ENCODE measurements at places on chromosomes 12 and 14.

- no peak for DNase-seq
Measured at GRCh38 chr12:116535241-116535640, 23.9 kb upstream of the MAP1LC3B2 start.

- DNase-seq, result no peak
Measured at GRCh38 chr14:31208546-31209424, 1.2 kb upstream of the HECTD1 start.

- no peak for DNase-seq
Measured at GRCh38 chr14:67199016-67199415, 9.8 kb downstream of the GARIN2 start.

DNA sequence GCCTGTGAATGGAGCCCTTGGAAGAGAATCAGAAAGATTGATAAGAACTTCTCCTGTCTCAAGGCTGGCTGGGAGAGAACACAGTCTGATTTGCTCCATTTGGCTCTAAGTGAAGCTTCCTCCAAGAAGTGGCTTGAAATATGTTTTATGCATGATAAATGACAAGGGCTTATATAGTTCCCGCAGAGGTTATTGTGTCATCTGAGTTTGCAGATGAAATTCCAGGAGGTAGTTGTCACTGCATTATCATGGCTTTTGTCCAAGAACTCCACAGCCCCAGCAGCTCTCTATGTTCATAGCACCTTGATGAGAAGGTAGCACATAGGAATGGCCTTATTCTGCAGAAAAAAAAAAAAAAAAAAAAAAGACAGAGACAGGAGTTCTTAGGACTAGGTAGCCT, 108.5 kb downstream of the DACT1 start:
- DNase-seq, result no peak

GRCh38 chr14:23186913-23187654, 3.6 kb upstream of the SLC7A8 start:
- DNase-seq, result no peak

- DNase-seq, result no peak
Measured at GRCh38 chr12:55985341-55985740, 11.5 kb downstream of the RAB5B start.

DNA sequence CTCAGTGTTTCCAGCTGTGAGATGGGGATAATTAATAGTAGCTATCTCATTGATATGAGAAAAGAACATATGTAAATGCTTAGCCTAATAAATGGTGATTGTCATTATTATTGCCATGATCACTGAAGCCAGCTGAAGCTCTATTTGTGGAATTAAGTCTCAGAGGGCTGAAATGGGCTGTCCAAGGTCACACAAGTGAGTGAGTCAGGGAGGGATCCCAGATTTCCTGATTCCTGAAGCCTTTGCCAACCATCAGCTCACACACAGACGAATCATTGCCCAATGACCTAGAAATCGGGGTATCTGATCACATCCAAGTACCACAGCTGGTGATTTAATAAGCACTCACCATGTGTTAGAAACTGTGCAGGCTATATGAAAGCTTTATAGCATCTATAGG, 21.6 kb upstream of the TMEM229B start:
- no peak for DNase-seq

GRCh38 chr12:1297639-1298175, 296.7 kb downstream of the FBXL14 start:
- DNase-seq, result no peak

DNA sequence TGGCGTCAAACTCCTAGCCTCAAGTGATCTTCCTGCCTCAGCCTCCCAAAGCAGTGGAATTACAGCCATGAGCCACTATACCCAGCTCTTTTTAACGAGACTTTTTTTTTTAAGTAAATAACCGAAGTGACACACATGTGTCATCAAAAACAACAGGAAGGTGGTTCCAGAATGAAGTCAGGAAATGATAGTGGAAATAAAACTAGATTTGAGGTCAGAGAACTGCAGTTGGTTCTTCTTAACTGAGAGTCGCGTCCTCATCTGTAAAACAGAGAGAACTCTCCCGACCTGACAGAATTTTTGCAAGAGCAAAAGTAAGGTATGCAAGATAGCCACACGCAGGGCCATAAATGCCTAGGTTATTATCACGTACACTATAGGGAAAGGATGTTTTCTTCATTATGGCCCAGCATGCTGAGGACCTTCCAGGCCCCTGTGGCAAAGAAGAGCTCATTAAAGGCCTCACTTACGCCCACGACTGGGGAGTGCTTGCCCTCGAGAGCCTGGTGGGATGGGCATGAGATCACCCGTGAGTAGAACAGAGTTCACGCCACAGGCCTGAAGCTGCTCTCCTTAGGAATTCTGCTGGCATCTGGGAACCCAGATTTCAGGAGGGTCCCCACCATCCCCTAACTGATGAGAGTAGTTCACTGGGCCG, 67.2 kb downstream of the SCARB1 start:
- no peak for DNase-seq

DNA sequence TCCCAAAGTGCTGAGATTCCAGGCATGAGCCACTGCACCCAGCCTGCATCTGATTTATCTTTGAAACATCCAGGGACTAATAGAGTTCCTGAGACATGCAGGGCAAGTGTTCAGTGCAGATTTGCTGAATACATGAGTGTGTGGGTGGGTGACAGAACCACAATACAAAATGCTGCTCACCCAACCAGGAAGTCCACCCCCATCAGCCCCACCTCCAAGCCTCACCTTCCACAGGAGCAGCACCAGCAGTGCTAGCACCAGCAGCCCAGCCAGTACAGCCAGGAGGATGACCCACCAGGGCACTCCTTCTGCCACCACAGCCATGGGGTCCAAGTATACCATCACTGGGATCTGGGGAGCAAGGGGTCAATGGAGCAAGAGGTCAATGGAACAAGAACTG, 20.0 kb downstream of the ITGA7 start:
- no peak for DNase-seq

GRCh38 chr14:61615743-61616523, 79.4 kb upstream of the HIF1A start:
- no peak for DNase-seq

DNA sequence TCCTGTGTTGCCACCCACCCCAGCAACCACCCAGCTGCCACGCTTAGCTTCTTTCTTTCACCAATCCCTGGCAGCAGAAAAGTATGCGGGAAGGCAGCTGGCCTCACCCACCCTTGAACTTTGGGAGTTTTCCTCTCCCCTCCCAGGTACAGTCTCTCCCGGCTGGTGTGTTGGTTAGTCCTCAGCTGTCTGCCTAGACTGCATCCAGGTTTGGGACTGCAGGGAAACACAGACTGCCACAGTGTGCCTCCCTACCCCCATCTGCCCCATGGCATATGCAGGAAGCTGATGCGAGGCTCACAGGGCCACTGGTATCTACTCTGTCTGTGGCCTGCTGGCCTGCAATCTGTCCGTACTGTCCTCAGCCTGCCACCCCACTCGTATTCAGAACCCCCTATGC, 2.1 kb downstream of the CD9 start:
- DNase-seq, result no peak

DNA sequence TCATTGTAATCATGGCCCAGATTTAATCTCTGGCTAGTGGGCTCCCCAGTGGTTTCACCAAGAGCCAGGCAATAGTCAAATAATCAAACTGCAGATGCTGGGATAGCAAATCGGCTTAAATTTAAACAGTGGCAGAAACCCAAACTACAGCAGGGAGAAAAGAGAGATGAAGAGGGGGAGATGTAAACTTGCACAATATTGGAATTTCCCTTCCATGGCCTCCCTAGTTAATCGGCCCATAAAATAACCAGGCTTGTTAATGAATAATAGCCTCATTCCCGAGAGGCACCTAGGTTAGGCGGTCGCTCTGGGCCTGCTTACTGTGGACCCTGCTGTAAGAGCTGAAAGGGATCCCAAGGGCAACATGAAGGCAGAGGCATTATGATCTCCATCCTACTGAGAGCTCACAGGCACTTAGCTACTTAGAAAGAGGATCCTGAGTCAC, 116.2 kb downstream of the NUAK1 start:
- no peak for DNase-seq

DNA sequence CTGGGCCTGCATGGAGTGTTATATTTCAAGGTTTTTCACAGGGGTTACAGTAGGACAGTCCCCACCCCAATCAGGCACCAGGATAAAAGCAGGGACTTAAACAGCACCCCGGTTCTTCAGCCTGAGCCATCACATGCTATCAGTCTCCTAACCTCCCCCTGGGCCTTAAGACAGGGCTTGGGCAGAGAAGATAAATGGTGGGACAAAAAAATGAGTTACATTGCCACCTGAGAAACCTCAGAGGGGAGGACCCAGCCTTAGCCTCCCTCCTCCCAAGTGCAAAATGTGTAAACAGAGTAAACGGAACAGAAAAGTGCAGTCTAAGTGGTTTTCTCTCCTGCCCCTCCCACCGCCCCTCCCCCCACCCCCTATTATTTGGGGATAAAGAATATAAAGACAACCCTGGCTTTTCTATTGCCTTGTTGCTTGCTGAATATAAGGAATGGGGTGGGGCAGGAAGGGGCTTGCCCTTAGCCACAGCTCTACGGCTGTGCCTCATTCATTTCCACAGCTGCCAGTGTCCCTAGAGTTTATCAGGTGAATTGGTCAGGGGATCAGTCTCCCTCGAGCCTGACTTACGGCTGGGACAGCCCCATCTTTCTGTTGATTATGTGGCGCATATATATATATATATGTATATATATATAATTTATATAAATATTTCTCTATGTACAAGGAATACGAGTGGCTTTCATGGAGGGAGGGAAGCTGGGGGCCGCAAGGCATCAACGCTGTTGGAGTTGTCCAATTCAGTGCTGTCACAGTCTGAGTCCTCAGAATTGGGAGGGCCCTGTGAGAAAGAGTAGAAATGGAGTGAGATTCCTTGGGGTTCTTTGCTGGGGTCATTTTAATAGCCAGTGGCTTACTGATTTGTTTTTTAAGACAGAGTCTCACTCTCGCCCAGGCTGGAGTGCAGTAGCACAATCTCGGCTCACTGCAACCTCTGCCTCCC, 18.5 kb downstream of the MAP3K12 start:
- DNase-seq, result no peak

- DNase-seq, result no peak
Measured at GRCh38 chr14:45194964-45195363, 58.0 kb downstream of the MIS18BP1 start.

- DNase-seq, result no peak
Measured at GRCh38 chr12:50062728-50063460, 5.5 kb downstream of the ASIC1 start.

GRCh38 chr12:16300122-16300521, 22.6 kb upstream of the SLC15A5 start:
- no peak for DNase-seq

GRCh38 chr12:12088147-12088546, 17.4 kb downstream of the BCL2L14 start:
- DNase-seq, result no peak

DNA sequence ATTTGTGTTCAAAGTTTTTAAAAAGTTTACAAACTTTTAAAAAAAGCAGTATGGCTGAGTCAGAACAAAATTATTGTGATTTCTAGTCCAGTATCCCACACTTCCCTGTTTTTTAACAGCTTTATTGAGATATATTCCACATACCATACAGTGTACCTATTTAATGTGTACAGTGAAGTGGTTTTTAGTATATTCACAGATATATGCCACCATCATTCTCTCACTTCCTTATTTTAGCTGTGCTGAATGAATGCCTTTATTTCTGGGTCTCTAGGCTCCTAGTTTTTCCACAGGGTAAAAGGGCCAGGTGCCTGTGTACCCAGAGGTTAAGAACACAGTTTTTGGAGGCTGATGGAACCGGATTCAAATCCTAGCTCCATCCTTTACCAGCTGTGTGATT, 58.9 kb upstream of the SRSF5 start:
- DNase-seq, result no peak

- no peak for DNase-seq
Measured at GRCh38 chr14:26056036-26056616, 541.7 kb downstream of the NOVA1 start.

DNA sequence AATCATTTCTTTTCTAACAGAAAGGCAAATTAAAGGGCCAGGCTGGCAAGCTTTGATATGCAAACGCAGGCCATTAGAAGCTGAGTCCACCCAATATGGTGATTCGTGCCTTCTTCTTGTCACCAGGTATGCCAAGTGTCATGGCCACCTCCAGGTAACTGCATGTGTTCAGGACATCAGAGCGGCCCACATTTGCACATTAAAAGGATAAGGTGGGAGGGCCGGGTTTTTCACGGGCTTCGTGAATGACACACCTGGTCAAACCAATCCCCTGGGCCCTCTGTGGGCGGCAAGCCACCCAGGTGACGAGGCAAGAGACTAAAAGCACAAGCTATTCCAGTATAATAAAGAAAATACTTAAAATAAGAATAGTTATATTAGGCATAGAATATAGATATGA, 75.9 kb upstream of the TSPAN11 start:
- DNase-seq, result no peak

DNA sequence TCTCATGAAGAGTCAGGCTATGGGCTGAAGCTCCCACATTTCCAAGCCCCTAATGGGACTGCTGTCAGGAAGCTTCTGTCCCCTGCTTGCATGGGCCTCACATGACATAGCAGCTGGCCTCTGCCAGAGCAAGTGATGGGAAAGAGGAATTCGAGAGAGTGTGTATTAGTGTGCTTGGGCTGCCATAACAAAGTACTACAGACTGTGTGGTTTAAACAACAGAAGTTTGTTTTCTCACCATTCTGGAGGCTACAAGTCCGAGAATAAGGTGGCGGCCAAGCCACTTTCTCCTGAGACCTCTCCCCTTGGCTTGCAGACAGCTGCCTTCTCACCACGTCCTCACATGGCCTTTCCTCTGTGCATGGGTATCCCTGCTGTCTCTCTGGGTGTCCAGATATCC, 274.4 kb downstream of the NUAK1 start:
- DNase-seq, result no peak

GRCh38 chr12:27052176-27052575, 29.8 kb downstream of the MED21 start:
- no peak for DNase-seq

DNA sequence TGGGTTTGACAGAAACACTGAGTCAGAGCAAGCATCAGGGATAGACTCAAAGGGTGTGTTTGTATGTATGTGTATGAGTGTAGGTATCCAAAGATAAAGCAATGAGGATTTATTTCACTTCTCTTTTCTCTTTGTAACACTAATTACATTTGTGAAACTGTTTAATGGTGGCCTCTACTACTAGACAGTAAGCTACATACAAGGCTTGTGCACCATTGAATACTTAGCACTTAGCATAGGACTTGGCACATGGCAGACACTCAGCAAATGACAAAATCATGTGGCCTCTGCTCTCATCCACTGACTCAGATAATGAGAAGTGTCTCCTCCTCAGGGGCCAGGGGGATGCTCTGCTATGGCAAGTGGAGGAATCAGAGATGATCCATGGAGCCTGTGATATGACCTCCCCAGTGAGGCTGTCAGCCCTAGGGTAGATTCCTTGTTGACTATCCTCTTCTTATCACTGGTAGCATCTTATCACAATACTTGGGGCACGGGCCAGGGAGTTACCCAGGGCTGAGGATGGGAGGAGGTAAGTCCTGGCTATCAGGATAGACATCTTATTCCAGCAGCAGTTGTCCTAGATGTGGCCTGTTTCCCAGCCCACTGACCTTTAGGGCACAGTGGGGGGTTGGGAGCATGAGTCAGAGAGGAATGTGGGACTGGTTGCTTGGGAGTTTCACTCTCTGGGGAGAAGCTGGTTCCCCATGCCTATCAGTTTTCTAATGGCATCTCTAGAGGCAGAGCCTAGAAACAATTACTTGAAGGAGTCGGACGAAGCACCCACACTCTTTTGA, 71.2 kb upstream of the HOXC13 start:
- DNase-seq, result no peak

Measured in GM12892 (cell line).